Kidney epithelial cell (primary cell): ENCODE measurements at places on chromosomes 13 and 19. TPM values are rescaled to one million over a fixed set of nuclear protein-coding genes. Genes with fewer than 3 reads are reported as not detected.

GRCh38 chr13:29761815-29762214 is 88.6 kb downstream of the UBL3 start:
- no peak for DNase-seq

DNA sequence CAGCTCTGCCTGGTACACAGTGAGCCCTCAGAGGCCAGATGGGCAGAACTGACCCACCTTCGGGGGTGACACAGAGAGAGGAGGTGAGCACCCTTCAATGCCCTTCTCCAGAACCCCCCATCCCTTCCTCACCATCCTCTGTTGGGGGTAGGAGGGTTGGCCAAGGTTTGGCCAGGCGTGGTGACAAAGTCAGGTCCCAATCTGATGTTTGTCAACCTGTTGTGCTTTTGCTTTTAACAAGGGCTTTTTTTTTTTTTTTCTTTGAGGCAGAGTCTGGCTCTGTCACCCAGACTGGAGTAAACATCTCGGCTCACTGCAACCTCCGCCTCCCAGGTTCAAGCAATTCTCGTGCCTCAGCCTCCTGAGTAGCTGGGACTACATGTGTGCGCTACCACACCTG is 7.3 kb downstream of the PTGIR start:
- no peak for DNase-seq

GRCh38 chr19:14510311-14511228 is 7.6 kb downstream of the DNAJB1 start:
- DNase-seq: no peak

GRCh38 chr13:98672947-98673613 is 79.4 kb downstream of the SLC15A1 start:
- DNase-seq: no peak

GRCh38 chr19:498977-499623 is 2.8 kb downstream of the MADCAM1 start:
- DNase-seq: no peak

DNA sequence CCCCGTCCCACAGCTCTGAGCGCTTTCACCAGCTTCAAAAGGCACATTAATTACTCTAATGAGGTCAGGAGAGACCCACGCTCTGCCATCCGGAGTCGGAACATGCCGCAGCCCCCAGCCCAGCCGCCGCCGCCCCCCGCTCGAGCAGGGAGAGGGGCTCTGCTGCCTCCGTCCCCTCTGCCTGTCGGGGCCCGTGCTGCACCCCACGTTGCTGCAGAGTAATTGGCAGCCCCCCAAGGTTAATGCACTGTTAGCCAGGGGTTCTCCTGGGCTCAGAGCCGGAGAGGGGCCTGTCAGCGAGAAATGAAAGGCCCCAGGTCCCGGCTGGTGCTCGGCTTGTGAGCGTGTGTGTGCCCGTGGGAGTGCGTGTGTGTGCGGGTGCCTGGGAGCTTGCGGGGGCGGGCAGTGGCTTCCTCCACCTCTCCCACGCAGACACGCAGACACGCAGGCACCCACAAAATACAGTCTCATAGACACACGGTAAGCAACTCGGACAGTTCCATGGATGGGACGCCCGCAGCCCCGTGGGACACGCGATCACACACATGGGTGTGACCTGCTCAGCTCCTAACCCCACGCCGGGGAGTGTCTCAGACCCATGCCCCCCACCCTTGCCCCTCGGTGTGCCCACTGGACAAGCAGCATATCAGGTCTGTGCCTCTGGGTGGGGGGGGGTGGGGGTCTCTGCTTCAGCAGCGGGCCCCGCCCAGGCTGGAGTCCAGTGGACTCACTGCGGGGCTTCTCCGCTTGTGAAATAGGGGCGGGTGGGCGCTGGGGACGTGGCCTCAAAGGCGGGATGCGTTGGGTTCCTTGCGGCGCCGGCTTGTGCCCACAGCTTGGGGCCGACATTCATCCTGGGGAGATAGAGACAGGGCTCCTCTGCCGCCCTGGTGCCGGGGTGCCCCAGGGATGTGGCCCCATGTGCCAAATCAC is 4.8 kb upstream of the EFNA2 start:
- no peak for DNase-seq

GRCh38 chr13:31818236-31818635 is 78.9 kb downstream of the RXFP2 start:
- DNase-seq: no peak

DNA sequence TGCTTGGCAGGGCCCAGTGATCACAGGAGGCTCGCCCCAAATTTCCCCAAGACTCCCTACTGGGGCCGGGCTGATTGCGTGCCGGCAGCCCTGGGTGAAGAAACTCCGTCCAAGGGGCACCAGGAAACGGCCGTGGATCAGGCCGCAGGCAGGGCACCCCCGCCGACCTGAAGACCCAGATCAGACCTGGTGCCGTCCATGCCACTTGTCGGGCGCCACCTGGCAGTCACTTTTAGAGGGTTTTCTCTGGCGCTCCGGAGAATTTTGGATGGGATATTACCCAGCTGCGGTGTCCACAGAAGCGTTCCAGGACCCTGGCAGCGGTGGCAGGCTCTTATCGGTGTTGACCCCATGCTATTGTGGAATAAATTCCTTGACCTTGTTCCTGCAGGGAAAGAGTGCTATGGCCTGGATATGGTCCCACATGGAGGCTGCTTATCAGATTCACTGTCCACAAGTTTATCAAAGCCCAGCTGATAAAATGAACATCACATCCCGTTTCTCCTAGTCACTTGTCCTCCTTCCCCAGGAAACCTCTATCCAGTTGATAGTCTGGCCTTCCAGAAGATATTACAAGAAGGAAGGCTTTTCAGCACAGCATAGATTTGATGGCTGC is 38.2 kb downstream of the IGFL2 start:
- no peak for DNase-seq

DNA sequence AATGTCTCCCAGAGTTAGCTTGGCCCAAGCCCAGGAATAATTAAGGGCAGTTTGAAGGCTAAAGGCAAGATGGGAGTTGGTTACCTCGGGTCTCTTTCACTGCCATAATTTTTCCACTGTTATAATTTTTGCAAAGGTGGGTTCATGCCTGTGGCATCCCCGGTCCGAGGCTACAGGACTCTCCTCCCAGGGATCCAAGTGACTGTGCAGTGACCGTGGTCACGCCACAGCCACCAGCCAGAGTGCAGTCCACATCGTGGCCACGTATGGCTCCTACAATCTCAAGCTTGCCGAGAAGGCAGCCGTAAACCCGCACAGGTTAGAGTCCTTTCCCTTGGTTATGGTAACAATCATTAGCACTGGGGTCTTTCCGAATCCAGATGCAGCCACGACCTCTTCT is 36.8 kb downstream of the C13orf46 start:
- no peak for DNase-seq

GRCh38 chr19:50152578-50152977 is 10.5 kb downstream of the IZUMO2 start:
- DNase-seq: no peak

GRCh38 chr13:95117092-95117491 is 184.2 kb downstream of the ABCC4 start:
- no peak for DNase-seq

GRCh38 chr13:32211813-32212212 is 103.3 kb downstream of the ZAR1L start:
- no peak for DNase-seq

The MIR17HG gene
- total RNA-seq: 3.4 and 5.8 TPM in 2 replicates

The SULT2A1 gene
- total RNA-seq: not detected in 2 replicates

The RPL21 gene
- 861 and 1,245 TPM in 2 replicates for total RNA-seq

The LACC1 gene
- total RNA-seq: 15.2 and 24.0 TPM in 2 replicates

The POU2F2 gene
- total RNA-seq: 1.4 and 2.3 TPM in 2 replicates

The PPM1N gene
- 0.48 TPM in 1 of 2 replicates, not detected in the other for total RNA-seq

The CYP2A7 gene
- not detected in 2 replicates for total RNA-seq

The ADPRHL1 gene
- total RNA-seq: 0.75 and 0.84 TPM in 2 replicates

The B3GNT3 gene
- total RNA-seq: 11.5 and 13.6 TPM in 2 replicates

The SERP2 gene
- 5.1 and 9.7 TPM in 2 replicates for total RNA-seq
